ENCODE measurements at places on chromosomes 4 and X.
A peak's percentile ranks its signal among the peaks of the same experiment; 100 is the strongest.

GRCh38 chr4:163606896-163607691 lies 112.6 kb downstream of the TMA16 start:
- peak; percentile 26 for DNase-seq

GRCh38 chr4:146292508-146292907 lies 78.2 kb downstream of the REELD1 start:
- no peak for DNase-seq

DNA sequence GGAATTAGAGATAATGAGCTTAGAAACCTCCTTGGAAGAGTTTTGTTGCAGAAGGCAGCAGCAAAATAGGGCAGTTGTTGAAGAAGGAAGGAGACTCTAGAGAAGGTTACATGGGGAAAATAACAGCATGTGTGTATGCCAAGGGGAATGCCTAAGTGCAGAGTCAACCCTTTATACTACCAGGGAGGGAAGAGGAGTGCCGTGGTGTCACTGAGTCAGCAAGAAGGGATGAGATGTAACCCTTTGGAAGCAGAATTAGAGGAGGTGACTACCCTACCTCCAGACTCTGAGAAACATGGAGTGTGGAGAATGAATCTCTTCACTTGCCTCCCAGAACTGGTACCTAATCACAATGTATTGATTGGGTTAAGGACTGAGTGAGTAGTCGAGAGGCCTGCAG lies 6.7 kb upstream of the GABRE start:
- no peak for DNase-seq

DNA sequence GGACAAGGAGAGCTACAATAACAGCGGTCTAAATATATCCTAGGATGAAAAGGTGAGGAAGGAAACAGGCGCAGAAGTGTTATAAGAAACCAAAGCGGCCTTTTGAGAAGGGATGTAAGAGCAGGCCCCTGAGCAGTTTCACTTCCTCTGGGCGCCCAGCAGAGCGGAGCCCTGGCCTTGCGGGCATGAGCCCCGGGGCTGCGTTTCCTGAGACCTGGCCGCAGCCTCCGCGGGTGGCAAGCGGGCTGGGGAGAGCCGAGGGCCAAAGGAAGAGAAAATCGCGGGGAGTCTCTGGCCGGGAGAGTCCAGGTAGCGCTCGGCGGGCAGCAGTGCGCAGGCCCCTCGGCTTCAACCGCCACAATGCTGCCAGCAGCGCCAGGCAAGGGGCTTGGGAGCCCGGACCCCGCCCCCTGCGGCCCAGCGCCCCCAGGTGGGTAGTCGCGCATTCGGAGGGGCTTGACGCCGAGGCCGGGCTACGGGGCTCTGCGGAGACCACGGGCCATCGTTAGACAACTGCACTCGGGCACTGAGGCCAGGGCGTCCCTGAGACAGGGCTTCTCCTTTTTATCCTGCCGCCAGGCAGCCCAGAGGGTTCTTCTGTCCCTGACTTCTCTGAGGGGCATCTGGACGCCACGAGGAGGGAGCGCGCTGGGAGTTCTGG lies at the start of gene BANK1:
BANK1 (plus strand) TSS at position 210 of the 661 bp plus-strand sequence; CDS start at position 361, 151 bp downstream.
- peak; percentile 83 for DNase-seq

DNA sequence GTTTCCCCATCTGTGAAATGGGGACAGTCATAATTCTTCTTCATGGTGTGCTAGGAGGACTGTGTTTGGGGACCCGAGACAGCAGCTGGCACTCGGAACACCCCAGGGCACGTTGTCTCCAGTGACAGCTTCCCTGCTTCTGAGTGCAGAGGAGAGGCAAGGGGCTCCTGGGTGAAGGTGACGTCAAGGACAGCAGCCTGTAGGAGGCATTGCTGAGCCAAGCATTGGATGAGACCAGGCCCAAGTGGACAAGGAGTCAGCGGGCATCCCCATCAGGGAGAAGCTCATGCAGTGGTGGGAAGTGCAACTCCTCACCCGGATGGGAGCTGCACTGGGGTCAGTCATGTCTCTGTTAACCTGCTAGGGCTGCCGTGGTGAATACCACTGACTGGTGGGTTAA lies 46.1 kb downstream of the EVC start:
- DNase-seq = no peak

DNA sequence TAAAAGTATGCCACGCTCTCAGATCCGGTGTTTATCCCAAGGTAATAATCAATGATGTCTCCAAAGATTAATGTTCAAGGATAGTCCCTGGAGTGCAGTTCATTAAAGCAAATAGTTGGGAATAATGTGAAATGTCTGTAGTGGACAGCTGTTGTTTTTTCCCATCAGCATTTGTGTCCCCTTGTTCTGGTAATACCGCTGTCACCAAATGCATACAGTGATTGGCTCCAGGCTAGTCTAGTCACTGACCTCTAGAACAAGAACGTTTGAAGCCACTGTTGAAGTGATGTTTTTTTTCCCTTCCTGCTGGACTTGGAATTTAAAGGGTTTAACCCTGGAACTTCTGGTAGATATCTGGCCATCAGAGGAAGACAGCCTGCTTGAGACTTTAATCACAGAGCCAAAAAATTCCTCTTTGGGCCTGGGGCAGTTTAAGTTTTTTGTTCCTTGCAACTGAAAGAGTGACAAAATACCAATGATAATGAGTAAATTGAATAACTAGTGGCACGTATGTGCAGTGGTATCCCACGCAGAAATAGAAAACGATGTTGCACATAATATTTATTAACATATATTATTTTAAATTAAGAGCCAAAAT lies 30.6 kb downstream of the HSD17B11 start:
- DNase-seq = no peak

DNA sequence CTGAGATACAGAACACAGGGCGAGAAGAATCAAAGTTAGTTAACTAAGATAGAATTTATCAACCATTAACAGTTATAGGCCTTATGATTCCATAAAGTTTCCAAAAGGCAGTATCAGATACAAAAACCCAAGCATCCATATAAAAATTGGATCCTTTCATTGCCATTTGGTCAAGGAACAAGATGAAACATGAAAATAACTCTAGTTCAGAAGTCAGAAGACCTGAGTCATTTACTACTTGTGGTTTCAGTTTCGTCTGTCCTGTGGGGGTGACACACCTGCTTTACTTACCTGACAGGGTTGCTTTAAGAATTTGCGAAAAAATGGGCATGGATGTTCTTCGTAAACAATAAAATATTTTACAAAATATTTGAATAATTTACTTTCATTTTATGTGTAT lies 130.8 kb downstream of the ANAPC10 start:
- no peak for DNase-seq

- peak; percentile 69 for DNase-seq
Observed at GRCh38 chr4:2393353-2394270, 24.8 kb downstream of the ZFYVE28 start.

DNA sequence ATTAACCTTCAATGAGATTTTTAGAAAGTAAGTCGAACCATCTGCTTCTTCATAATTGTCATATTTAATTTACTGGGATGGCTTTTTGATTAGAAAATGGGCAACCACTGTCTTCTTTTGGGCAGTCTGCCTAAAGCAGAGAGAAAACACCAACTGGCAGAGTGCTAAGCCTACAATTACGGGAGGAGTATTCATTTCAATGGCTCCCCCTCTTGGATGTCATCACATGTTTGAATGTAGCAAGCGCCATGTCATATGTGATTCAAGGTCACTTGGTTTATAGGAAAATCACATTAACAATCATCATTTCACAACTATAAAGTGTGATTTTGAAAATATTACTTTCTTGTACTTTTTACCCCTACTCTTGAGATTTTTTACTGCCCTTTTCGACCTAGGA lies 261.9 kb downstream of the FRMPD4 start:
- no peak for DNase-seq

DNA sequence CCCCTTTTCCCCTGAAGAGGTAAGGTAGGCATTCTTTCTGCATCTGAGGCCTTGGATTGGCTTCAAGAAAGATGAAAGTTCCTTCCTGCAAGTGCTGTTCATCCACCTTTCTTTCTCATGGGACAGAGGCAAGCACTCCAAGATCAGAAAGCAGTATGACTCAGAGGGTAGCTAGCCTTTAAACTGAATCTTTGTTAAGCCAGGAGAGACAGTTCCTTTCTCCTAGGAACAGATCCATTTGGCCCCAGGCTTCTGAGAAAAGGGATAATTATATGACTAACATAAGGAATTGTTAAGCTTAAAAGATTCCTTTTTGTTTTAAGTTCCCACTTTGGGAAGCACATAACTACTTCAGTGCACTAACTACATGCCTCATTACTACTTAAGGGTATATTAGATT lies 192.0 kb downstream of the PPP3CA start:
- DNase-seq = no peak

DNA sequence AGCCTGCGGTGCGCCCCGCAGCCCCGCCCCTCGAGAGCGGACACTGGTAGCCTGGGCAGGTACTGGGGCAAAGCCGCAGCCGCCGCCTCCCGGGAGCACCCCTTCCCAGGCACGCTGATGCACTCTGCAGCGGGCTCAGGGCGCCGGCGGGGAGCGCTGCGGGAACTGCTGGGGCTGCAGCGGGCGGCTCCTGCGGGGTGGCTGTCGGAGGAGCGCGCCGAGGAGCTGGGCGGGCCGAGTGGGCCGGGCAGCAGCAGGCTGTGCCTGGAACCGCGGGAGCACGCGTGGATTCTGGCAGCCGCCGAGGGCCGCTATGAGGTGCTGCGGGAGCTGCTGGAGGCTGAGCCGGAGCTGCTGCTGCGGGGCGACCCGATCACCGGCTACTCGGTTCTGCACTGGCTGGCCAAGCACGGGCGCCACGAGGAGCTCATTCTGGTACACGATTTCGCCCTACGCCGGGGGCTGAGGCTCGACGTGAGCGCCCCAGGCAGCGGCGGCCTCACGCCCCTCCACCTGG lies 401 bp downstream of the SOWAHD start:
- DNase-seq = no peak

DNA sequence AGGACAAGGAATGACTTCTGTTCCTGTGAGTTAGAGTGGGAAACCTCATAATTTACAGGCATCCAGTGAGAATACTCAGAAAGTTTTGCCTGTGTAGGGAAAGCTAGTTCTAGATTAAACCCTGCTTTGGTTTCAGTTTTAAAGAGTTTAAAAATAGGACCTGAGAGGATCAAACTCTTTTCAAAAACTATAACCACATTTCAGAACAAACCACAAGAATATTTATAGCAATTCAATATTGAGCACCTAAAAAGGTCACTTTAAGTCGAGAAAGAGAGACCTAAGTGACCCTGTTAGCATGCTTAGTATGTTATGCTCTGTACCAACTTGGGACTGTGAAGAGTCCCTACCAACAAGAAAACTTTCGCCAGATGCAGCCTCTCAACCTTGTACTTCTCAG lies 17.4 kb upstream of the PWWP3B start:
- DNase-seq = no peak

- peak; percentile 76 for DNase-seq
Observed at GRCh38 chrX:136251041-136251991, at the start of gene MAP7D3. TSS of gene MAP7D3 (minus strand) at chrX:136251400. CDS start at chrX:136251358, 42 bp downstream.

- no peak for DNase-seq
Observed at GRCh38 chr4:118254368-118254767, 98.4 kb downstream of the PRSS12 start.

DNA sequence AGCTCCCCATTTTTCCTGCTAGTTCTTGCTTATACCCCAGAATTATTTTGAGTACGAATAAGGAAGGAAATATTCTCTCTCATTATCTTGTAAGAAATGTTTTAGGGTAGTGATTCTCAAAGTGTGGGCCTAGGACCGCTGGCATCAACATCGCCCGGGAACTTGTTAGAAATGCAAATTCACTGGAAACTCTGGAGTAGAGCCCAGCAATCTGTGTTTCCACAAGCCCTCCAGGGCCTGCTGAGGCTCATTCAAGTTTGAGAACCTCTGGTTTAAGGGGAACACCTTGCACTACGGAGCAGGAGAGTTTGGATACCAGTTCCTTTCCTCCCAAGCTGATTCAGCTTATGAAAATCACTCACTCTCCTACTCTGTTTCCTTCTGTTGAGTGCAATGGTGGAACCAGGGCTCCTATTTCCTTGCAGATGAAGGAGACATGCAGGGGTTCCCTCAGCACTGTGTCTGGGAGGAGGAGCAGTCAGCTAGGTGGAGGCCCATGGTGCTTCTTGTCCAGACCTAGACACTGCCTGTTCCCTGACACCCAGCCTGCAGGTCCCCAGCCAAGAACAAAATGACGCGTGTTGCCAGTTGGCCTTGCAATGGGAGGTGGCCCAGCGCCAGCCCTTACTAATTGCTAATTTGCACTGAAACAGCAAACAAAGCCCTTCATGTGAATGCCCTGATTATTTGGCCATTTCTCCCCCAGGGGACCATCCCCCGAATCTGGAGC lies 68.5 kb downstream of the CYTL1 start:
- no peak for DNase-seq

DNA sequence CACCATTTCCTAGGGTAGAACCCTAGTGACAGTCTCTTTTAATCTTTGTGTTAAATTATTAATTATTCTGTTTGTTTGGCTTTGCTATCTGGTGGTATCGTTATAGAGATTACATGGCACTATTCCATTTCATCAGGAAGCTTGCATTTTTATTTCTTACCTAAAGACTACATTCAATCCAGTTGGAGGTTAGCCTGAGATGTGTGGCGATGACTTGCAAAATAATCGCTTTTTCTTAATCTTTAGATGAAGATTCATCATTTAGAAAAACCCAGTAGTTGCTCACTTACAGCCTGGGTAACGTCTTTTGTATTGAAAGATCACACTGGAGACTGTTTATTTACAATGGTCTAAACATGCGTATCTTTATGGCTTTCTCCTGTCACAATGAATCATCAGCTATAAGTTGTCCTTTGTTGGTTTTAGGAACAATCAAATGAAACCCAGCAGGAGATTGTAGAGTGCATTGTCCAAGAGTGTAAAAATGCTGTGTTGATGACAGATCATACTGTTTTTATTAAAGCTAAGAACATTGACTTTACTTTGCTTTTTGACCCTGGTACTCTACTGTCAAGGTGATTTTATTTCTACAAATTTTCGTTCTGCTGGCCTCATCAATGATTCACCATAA lies 281.7 kb upstream of the PITX2 start:
- no peak for DNase-seq

GRCh38 chr4:152398060-152398459 lies 137.8 kb downstream of the FBXW7 start:
- DNase-seq = peak; percentile 7

- DNase-seq = peak; percentile 56
Observed at GRCh38 chrX:30597216-30598012, 19.8 kb upstream of the TASL start.

DNA sequence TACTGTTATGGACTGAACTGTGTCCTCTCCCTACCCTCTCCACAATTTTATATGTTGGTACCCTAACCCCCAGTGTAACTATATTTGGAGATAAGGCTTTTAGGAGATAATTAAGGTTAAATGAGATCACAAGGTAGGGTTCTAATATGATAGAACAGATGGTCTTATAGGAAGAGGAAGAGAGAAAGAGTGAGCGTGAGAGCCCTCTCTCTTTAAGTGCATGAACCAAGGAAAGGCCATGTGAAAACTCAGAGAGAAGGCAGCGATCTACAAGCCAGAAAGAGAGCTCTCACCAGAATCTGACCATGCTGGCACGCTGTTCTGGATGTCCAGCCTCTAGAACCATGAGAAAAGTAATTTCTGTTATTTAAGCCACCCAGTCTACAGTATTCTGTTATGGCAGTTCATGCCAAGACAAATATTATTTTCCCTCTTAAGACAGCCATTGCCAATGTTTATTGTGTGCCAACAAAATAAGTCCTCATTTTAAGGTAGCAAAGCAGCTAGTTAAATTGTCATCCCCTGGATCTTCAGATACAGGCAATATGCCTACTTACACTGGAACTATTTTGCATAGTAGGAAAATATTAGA lies 336.2 kb downstream of the MID1IP1 start:
- DNase-seq = no peak

- DNase-seq = peak; percentile 35
Observed at GRCh38 chrX:6021316-6022091, 207.2 kb downstream of the NLGN4X start.

Measured in OCI-LY7 (cell line).